ENCODE measurements at places on chromosomes 13 and 19. TPM values are rescaled to one million over a fixed set of nuclear protein-coding genes. Genes with fewer than 3 reads are reported as not detected.

F7 gene
- not detected for total RNA-seq

- peak; percentile 83 for DNase-seq
Measured at GRCh38 chr19:12723641-12724426, at the start of gene TNPO2. TSS of gene TNPO2 (minus strand) at chr19:12723932. CDS start at chr19:12720977, 2,955 bp downstream.

DNA sequence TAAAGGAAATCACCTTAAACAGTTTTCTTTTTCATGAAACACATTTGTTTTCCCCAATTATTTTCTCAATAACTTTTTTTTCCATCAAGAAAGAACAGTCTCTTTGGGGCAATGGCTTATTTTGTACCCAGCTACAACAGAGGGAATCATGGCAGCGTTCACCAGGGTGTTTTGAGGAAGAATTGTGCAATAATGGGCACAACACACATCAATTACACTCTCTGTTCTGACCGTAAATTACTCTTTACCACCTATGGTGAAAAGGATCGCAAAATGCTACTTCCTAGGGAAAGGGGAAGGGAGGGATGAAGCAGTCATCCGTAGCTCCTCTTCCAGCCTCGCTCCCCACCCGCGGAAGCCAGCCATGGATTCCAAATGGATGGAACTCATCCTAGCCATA lies 38.6 kb downstream of the TMTC4 start:
- DNase-seq: no peak

GRCh38 chr19:30955112-30956104 lies 393.8 kb downstream of the TSHZ3 start:
- DNase-seq: no peak

GRCh38 chr19:19342086-19343015 lies 21.7 kb downstream of the MAU2 start:
- DNase-seq: peak; percentile 53

- DNase-seq: no peak
Measured at GRCh38 chr13:80873589-80873988, 532.7 kb upstream of the SPRY2 start.

DNA sequence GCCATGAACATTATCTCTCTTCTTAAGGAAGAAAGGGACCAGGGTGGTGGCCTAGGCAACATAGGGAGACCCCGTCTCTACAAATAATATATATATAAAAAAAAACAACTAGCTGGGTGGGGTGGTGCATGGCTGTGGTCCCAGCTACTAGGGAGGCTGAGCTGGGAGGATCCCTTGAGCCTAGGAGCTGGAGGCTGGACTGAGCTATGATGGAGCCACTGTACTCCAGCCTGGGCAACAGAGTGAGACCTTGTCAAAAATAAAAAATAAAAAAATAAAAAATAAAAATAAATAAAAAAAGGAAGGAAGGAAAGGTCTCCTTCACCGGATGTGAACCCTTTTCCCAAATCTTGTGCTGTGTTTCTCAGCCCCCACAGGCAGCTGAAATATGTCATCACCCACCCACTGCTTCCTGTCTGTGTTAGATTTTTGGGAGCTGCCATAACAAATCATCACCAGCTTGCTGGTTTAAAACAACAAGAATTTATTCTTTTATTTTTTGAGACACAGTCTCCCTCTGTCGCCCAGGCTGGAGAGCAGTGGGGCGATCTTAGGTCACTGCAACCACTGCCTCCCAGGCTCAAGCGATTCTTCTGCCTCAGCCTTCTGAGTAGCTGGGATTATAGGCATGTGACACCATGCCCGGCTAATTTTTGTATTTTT lies 9.5 kb upstream of the TSPAN16 start:
- DNase-seq: no peak

VSTM2B gene
- 2.5 TPM for total RNA-seq

- DNase-seq: no peak
Measured at GRCh38 chr13:112068540-112069060, 1.7 kb downstream of the SOX1 start.

GRCh38 chr19:34512254-34512822 lies 30.8 kb downstream of the WTIP start:
- DNase-seq: no peak

DNA sequence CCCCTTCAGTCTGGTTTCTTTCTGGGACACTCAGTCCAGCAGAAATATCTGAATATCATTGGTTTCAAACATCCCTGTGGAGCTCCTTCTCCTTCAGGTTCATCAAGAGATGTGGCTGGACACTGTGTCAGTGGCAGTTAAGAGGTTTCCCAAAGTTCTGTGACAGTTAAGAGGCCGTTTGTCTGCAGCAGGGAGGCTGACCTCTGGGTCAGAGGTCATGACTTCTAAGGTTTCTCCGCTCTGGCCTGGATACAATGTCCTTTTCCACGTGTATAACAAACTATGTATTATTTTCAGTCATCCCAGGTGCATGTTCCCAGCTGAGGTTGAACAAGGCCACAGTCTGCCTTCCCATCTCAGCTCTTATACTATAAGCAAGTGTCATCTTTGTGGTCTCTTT lies 174.9 kb downstream of the B3GLCT start:
- no peak for DNase-seq

- no peak for DNase-seq
Measured at GRCh38 chr13:26246154-26246553, 7.8 kb upstream of the CDK8 start.

GRCh38 chr19:17580470-17581144 lies 25.2 kb downstream of the COLGALT1 start:
- DNase-seq: no peak

KLK2 gene
- not detected for total RNA-seq

RGCC gene
- total RNA-seq: 3.4 TPM

ZGLP1 gene
- total RNA-seq: 0.55 TPM

MRPS12 gene
- total RNA-seq: 161 TPM

DNA sequence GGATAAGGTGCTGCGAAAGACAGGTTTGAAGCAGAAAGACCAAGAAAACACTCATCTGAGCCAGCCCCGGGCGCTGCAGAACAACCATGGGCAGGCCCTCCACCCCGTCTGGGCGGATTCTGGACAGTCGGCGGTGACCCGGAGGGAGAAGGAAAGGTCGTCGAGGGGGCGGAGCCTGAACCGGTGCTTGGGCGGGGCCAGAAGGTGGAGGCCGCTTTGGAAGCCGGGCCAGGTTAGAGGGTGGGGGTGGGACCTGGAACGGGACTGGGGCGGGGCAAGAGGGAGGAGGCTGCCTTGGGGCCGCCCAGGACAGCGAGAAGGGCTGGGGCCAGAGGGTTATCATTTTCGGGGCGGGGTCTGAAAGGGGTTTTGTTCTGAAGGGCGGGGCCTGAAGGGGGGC lies 5.0 kb upstream of the ZNF765 start:
- peak; percentile 49 for DNase-seq

PSG2 gene
- total RNA-seq: 8.0 TPM

DNA sequence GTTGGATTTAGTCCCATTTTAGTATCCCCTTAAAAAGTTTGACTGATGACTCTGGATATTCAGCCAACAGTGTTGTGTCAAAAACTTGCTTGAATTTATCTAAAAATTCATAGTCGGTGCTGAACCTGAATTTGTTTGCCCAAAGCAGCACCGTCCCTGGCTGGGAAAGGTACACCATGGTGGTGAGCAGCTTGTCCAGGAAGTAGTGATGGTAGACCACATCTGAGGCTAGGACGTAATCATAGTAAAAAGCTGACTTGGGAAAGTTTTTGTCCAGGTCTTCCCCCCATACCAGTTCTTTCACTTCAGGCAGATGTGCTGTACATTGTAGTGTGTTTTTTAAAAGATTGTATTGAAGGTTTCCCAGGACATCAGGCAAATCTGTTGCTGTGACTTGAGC lies 8.8 kb downstream of the METTL21C start:
- DNase-seq: no peak

GRCh38 chr19:6060600-6061375 lies 49.5 kb downstream of the RFX2 start:
- no peak for DNase-seq

DNA sequence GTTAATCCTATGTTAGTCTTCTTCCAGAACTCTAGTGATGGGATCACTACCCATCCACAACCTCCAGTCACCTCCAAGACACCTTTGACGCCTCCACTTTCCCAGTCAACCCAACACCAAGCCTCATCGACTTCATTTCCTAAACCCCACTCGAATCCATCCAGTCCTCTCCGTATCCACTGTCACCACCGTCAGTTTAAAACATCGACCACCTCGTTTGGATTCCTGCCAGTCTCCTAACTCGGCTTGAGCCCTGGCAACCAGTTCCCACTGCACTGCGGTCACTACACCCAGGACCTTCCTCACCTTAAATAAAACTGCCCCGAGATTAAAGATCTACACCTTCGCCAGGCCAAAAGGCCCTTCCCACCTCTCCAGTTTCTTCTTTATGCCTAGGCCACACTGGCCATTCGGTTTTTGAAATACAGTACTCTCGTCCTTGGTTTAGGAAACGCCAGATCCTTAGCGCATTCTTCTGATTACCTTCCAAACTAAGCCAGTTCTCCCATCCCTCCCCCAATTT lies 1.2 kb downstream of the MTIF3 start:
- no peak for DNase-seq

PODNL1 gene
- not detected for total RNA-seq

LGI4 gene
- total RNA-seq: 0.07 TPM

PRRG2 gene
- total RNA-seq: 1.9 TPM

DNA sequence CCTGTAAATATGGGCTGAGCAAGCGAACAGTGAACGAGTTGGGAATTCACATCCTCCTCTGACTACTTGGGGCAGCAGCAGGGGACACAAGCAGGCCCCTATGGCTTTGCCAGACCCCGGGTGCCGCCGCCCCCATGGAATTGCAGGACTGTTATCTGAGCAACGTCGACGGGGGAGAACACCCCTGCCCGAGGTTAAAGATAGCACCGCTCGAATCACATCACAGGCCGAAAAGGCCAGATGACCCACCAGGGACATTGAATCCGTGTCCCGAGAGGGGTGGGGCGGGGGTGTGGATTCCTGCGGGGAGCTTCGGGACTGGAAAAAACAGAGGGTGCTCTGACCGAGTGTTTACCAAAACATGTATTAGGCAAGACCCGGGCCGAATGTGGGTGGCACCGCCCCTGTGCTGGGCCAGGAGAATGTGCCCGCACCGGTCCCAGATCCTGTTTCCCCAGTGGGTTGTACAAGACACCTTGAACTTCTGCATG lies 9.1 kb downstream of the FEM1A start:
- no peak for DNase-seq

DCT gene
- 0.47 TPM for total RNA-seq

- DNase-seq: no peak
Measured at GRCh38 chr13:72782717-72783116, 784 bp downstream of the PIBF1 start.

ZNF714 gene
- 39.3 TPM for total RNA-seq
